Astrocyte (in vitro differentiated cells and primary cell): ENCODE measurements at places on chromosomes 11 and 22.
A peak's percentile ranks its signal among the peaks of the same experiment; 100 is the strongest.

- H3K4me1 ChIP-seq = no peaks in the 10 kb centered on the region
- no peak for DNase-seq
- no peak overlapping the region for H3K4me3 ChIP-seq
- no peaks in the 10 kb centered on the region for H3K27me3 ChIP-seq
Measured at GRCh38 chr22:26041931-26042330, 127.3 kb upstream of the SEZ6L start.

DNA sequence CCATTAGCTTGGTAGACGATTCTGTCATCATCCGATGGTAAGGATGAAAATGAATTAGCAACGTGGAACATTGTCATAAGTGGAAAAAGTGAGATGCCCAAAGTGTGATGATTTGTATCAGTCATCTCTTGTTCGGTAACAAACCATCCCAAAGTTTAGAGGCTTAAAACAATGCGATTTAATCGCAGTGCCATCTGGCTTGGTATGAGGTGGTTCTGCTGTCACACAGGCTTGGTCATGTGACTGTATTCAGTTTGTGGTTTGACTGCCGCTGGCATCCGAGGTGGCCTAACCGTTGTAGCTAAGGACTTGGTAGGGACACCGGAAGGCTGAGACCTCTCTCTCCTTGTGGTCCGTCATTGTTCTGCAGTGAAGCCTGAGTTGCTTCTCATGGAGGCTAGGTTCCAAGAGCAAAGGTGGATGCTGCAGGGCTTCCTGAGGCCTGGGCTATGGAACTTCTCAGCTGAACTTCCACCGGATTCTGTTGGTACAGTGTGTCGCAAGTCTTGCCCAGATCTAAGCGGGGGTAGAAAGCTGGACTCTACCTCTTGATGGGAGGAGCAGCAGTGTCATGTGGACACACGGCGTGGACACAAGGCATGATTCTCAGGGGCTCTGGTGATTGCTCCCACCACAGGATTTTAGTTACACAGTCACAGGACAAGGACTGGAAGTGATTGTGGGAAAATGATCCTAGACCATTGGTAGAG, 36.3 kb downstream of the BCR start:
- H3K4me3 ChIP-seq = no peak overlapping the region
- no peak for DNase-seq
- H3K27me3 ChIP-seq = no peaks in the 10 kb centered on the region
- H3K4me1 ChIP-seq = peaks cover 46% of the 10 kb centered on the region
- peaks cover 3% of the 10 kb centered on the region for H3K36me3 ChIP-seq
- no peak overlapping the region for H3K27ac ChIP-seq

GRCh38 chr11:1768141-1768469, 4.4 kb upstream of the CTSD start:
- no peaks in the 10 kb centered on the region for H3K27me3 ChIP-seq
- H3K4me1 ChIP-seq = peaks cover 22% of the 10 kb centered on the region
- H3K27ac ChIP-seq = no peak overlapping the region
- no peak for DNase-seq
- H3K36me3 ChIP-seq = no peaks in the 10 kb centered on the region
- H3K4me3 ChIP-seq = no peak overlapping the region

GRCh38 chr11:79249295-79249993, 191.4 kb downstream of the TENM4 start:
- H3K27me3 ChIP-seq = no peaks in the 10 kb centered on the region
- DNase-seq = peak; percentile 57
- peaks cover 14% of the 10 kb centered on the region for H3K4me1 ChIP-seq
- no peak overlapping the region for H3K27ac ChIP-seq
- no peaks in the 10 kb centered on the region for H3K36me3 ChIP-seq
- H3K4me3 ChIP-seq = no peak overlapping the region

GRCh38 chr11:13576995-13577394, 81.2 kb upstream of the PTH start:
- no peaks in the 10 kb centered on the region for H3K27me3 ChIP-seq
- no peaks in the 10 kb centered on the region for H3K4me1 ChIP-seq
- H3K4me3 ChIP-seq = no peak overlapping the region
- no peak overlapping the region for H3K27ac ChIP-seq

- H3K4me1 ChIP-seq = peaks cover 20% of the 10 kb centered on the region
- H3K36me3 ChIP-seq = no peaks in the 10 kb centered on the region
- peaks cover 2% of the 10 kb centered on the region for H3K27me3 ChIP-seq
- no peak overlapping the region for H3K4me3 ChIP-seq
- no peak for DNase-seq
Measured at GRCh38 chr11:66548041-66548440, 1.3 kb downstream of the ACTN3 start.

GRCh38 chr22:48182846-48183805, 1420.7 kb downstream of the TBC1D22A start:
- DNase-seq = no peak
- no peaks in the 10 kb centered on the region for H3K27me3 ChIP-seq
- H3K36me3 ChIP-seq = no peaks in the 10 kb centered on the region
- no peak overlapping the region for H3K4me3 ChIP-seq
- no peak overlapping the region for H3K27ac ChIP-seq
- H3K4me1 ChIP-seq = no peaks in the 10 kb centered on the region

- no peak overlapping the region for H3K27ac ChIP-seq
- peaks cover 20% of the 10 kb centered on the region for H3K4me1 ChIP-seq
- H3K36me3 ChIP-seq = peaks cover 3% of the 10 kb centered on the region
- no peak for DNase-seq
- no peaks in the 10 kb centered on the region for H3K27me3 ChIP-seq
Measured at GRCh38 chr22:40330615-40331014, 15.7 kb upstream of the ADSL start.

- H3K27me3 ChIP-seq = peaks cover 20% of the 10 kb centered on the region
- no peaks in the 10 kb centered on the region for H3K36me3 ChIP-seq
- no peak overlapping the region for H3K4me3 ChIP-seq
- no peaks in the 10 kb centered on the region for H3K4me1 ChIP-seq
- H3K27ac ChIP-seq = no peak overlapping the region
Measured at GRCh38 chr22:29716814-29717545, 2.8 kb upstream of the CABP7 start.

DNA sequence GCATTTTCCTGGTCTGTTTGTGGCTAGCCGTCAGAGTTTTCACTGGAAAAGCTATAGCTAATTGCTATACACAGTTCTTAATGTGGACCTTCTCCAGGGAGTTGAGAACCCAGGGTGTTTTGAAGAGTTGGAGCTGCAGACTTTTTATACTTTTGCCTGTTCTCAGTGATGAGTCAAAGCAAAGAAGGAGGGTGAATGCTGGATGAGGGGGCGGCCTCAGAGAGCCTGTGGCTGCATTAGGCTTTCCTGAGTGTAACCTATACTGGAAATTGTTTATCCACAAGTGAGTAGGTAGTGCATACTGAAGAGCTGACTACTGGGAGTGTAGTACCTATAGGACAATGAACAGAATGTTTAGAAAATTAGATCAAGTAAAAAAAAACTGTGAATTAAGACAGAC, 79.7 kb upstream of the HORMAD2 start:
- no peak overlapping the region for H3K27ac ChIP-seq
- DNase-seq = peak; percentile 79
- peaks cover 12% of the 10 kb centered on the region for H3K4me1 ChIP-seq
- no peaks in the 10 kb centered on the region for H3K36me3 ChIP-seq

DNA sequence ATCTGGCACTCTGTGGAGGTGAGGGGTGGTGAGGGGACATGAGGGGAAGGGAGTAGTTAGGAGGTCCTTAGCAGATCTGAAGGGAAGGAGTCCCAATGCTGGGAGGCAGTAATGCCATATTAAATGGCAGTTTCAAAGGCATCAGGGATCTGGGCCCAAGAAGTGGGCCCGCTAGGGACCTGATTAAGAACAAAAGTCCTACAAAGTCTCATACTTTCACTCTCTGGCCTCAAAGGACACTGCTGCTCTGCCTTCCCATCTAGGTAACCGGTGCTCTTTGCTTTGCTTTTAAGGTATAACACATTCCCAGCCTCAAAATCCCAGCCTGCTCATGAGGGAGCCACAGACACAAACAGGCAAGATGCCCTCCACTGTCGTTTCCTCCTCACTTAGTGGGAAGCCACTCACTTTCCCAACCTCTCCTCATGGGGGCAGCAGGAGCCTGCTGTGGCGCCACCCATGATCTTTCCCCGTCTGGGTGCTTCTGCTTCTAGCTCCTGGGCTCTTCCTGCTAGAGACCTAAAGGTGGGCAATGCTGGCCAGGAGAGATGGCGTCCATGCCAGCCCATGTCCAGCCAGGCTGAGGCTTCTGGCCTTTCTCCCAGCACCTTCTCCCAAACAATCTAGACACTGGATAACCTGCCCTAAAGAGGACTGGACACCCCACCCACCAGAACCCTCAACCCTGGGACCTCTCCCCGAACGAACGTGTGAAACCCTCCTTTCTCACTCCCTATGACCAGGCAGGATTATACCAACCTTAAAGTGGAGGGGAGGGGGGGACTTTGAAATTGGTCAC, 68.3 kb downstream of the PLEKHA7 start:
- peak; percentile 26 for DNase-seq
- H3K27ac ChIP-seq = no peak overlapping the region
- no peak overlapping the region for H3K4me3 ChIP-seq
- H3K36me3 ChIP-seq = no peaks in the 10 kb centered on the region
- peaks cover 2% of the 10 kb centered on the region for H3K27me3 ChIP-seq

- no peak for DNase-seq
- no peak overlapping the region for H3K27ac ChIP-seq
- H3K4me3 ChIP-seq = no peak overlapping the region
- no peaks in the 10 kb centered on the region for H3K27me3 ChIP-seq
Measured at GRCh38 chr11:76148231-76148630, 58.1 kb downstream of the WNT11 start.

DNA sequence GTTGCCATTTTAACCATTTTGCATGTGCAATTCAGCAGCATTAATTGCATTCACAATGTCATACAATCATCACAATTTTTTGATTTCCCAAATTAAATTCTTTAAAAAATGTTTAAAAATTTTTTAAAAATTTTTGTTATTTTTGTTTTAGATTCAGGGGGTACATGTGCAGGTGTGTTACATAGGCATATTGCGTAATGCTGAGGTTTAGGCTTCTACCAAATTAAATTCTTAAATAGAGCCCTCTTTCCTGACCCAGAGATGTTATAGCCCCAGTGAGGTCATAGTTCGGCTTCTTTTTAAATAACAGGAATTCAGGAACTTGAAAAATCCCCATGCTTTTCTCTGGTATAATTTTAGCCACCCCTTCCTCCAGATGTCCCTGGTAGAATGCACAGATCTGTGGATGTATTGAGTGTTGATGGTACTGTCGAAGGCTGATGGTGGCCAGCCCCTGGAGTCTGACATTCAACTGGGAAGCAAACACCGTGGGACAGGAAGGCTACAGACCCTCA, 11.3 kb upstream of the AMPD3 start:
- DNase-seq = no peak
- no peak overlapping the region for H3K4me3 ChIP-seq
- H3K27ac ChIP-seq = no peak overlapping the region
- H3K4me1 ChIP-seq = no peaks in the 10 kb centered on the region
- no peaks in the 10 kb centered on the region for H3K27me3 ChIP-seq
